ENCODE measurements at places on chromosomes 13 and 19. TPM values are rescaled to one million over a fixed set of nuclear protein-coding genes. Genes with fewer than 3 reads are reported as not detected.

Gene EHD2
- 196 TPM for total RNA-seq

Gene FXYD3
- 10.8 TPM for total RNA-seq

Gene CGB3
- not detected for total RNA-seq

Gene AP1M1
- total RNA-seq: 110 TPM

Gene ZNF99
- 0.39 TPM for total RNA-seq

DNA sequence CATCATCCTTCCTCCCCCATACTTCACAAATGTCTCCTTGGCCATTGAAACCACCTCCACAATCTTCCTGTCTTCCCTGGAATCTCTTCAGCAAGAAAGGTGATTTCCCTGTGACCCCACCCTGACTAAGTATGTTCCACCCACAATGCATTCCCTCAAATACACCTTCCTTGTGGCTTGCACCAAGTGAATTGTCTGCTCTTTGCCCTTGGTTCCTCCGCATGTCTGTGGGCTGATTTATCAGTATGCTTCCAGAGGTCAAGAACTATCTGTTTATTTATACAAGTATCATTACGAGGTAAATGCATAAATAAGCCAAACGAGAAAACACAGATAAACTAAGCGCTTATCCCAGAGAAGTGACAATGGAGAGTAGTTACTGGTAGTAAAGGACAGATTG is 45.4 kb upstream of the POMP start:
- no peak for DNase-seq

- no peak for DNase-seq
Measured at GRCh38 chr13:23848019-23848418, 41.2 kb downstream of the MIPEP start.

DNA sequence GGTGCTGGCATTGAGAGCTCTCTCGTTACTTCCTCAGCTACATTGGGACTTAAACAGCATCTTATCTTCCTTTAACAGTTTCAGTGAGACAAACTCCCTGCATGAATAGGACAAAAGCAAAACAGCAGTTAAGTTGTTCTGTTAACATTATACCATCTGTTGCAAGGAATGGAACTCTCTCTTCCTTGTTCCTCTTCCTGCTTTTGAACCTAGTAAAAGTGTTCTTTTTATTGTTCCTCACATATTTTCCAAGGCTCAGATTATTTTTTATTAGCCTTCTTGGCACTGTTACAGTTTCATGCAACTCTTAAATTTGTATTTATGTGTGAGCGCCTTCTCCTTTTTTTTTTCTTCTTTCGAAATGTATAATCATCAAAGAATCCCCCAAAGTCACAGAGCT is 202.6 kb upstream of the UFM1 start:
- no peak for DNase-seq

GRCh38 chr13:99072941-99073340 is 95.1 kb upstream of the DOCK9 start:
- DNase-seq: no peak

GRCh38 chr19:38250821-38251563 is 5.2 kb downstream of the PPP1R14A start:
- DNase-seq: peak; percentile 47

- DNase-seq: peak; percentile 20
Measured at GRCh38 chr13:114222461-114222968, 12.2 kb upstream of the CDC16 start.

DNA sequence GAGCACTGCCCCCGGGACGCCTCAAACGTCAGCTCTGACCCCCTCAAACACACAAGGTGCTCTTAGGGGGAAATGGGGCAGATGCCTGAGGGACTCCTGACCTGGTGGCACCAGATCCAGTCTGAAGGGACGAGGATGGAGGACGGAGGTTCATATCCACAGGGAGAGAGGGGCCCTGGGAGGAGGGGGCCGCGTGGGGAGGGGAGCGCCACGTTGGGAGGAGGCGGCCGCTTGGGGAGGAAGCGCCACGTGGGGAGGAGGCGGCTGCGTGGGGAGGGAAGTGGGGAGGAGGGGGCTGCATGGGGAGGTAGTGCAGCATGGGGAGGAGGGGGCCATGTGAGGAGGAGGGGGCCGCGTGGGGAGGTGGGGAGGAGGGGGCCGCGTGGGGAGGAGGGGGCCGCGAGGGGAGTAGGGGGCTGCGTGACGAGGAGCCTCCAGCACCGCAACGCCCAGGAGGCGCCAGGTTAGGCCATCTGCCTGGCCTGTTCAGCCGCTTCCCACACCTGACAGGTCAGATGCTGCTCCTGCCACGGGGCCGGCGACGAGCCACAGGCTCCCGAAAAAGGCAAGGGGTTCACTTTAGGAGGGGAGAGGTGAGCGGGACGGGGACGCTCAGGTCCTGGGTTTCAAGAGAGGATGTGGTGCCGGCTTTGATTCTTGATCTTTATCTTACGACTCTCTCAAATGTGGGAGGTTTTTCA is 36.7 kb upstream of the C13orf46 start:
- no peak for DNase-seq

GRCh38 chr19:28221736-28222135 is 991.2 kb downstream of the UQCRFS1 start:
- DNase-seq: no peak

DNA sequence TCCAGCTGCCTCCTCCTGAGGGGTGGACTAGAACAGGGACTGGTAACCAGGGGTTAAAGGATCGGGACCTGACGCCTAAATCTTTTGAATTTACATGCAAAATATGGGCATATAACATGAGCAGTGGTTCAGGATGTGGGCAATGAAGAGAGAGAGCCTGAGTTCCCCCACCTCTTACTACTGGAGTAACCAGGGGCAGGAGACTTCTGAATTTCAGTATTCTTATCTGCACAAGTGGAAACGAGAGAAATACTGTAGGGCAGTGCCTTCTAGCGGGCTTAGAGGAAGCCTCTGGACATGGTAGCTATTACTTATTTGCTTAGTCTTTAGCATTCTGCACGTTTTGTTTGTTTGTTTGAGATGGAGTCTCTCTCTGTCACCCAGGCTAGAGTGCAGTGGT is 26.3 kb downstream of the BCAT2 start:
- no peak for DNase-seq

DNA sequence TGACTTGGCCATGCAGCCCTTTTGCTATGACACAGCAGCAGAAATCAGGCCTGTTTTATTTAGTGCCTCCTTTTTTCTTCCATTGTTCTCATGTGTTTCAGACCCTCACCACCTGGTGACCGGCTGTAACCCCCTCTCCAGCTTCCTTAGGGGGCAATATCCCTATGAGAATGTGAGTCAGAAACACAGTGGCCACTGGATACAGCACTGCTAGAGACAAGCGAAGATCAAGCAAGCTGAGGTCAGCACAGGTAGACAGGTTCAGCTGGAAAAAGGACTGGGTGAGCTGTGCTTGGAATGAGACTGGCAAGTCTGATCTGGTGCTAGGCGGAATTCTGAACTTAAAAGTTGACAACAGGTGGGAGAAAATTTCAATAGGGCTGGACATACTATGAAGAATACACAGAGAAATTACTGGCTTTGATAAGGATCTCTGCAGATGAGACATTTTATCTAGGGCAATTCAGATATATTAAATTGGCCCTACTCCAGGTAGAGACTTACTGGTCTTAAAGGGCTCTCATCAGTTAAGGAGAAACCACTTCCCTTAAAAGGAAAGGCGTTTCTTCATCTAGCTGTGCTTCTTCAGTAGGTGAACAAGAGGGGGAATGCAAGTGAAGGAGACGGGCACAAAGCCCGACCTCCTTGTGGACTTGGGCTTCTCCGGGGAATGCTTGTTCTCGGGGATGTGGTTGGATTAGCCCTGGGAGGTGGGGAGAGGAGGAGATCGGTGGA is 83.3 kb downstream of the ERCC5 start:
- DNase-seq: no peak

DNA sequence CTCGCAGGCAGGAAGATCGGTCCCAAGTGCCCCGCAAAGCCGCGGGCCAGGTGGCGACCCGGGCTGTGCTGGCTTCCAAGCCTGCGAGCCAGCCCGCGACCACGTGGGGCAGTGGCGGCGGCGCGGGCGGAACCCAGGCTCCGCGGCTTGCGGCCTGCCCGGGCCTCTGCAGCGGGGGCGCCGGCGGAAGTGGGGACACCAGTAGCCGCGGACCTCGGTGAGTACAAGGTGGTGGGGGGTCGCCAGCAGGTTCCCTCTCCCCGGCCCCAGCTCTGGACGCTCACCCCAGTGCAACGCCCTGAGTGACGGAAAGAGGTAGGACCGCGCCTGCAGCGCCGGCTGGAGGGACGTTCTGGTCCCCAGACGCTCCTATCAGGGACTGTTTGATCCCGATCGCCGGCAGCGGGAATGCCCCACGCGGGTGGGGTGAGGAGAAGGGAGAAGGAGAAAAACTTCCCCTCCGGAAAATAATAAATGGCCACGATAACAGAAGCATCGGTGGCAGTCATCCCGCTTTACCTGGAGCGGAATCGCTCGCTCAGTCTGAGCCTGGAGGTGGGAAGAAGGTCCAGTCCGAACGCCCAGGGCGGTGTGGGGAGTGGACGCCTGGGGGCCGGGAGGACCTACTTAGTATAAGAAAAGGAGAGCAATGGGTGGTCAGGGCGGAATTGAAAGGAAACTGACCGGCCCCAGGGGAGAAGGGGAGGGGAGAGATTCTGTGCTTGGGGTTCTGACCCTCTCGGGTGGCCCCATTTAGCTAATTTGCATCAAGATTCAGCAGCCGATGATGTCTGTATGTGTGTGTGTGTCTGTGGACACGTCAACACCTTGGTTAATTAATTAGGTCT is at the start of gene GEMIN7:
GEMIN7 (plus strand) TSS at position 198 of the 848 bp plus-strand sequence. CDS start 10,855 bp downstream, outside the sequence.
- DNase-seq: peak; percentile 42

DNA sequence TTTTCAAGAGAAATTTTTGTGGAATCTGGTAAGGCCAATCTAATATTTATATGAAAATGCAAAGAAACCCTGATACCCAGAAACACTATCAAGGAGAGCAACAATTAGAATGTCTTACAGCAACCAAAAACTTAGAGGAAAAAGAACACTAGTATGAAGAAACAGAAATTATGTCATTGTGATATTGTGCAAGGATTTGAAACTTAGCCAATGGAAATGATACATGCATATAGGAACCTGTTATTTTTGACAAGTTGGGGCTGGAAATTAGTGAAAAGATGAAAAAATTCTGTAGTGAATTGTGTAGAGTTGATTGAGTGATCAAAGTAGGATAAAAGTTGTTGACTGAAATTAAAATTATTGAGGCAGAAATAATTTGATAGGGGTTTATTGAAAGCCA is 792.6 kb upstream of the SLITRK6 start:
- DNase-seq: no peak

DNA sequence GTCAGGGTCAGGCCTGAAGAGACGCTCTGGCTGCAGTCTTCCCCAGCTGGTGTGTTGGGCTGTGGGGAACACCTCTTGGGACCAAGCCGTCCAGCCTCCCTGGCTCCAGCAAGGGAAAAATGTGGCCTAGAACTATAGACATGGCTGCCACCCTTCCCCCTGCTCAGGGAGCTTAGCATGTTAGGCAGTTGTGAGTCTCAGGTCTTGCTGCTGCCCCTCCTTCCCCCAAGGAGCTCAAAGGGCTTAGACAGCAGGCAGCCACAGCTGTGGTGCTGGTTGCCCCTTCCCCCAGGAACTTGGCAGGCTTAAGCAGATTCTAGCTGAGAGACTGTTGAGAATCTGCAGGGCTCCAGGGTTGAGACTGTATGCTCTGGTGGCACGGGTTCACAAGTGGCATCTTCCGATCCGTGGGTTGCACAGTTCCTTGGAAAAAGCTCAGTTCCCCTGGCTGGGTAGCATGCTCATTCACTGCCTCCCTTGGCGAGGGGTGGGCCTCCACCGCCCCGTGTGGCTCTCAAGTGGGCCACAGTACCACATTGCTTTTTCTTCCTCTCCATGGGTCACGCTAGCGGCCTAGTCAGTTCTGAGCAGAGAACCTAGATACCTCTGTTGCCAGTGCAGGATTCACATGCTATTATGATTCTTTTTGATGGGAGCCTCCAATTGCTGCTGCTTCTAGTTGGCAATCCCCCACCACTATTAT is 1258.6 kb downstream of the OLFM4 start:
- no peak for DNase-seq

- peak; percentile 95 for DNase-seq
Measured at GRCh38 chr19:46856062-46857022, 4.5 kb upstream of the ARHGAP35 start.
